ENCODE measurements at places on chromosomes 7 and 10. TPM values are rescaled to one million over a fixed set of nuclear protein-coding genes. Genes with fewer than 3 reads are reported as not detected.

Gene PLAU
- 1.5 TPM for total RNA-seq

Gene SLC18A3
- not detected for total RNA-seq

- DNase-seq, result no peak
Observed at GRCh38 chr10:12391206-12391605, 41.9 kb downstream of the CAMK1D start.

DNA sequence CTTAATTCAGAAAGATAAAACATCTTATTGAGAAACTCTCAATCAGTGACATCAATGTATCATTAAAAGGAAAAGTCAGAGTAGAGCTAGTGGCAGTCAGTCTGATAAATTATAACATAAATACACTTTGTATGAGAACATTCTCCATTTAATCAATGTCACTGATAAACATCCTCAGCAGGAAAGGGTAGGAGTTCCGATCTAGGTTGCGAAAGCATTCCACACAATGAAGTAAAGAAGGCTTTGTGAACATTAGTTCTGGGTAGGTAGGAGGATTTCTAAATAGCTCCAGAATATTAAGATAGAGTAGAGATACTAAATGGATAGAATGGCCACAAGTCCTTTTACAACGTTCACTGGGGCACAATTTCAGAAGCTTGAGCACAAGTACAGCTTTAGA, 179.7 kb upstream of the MALRD1 start:
- no peak for DNase-seq

DNA sequence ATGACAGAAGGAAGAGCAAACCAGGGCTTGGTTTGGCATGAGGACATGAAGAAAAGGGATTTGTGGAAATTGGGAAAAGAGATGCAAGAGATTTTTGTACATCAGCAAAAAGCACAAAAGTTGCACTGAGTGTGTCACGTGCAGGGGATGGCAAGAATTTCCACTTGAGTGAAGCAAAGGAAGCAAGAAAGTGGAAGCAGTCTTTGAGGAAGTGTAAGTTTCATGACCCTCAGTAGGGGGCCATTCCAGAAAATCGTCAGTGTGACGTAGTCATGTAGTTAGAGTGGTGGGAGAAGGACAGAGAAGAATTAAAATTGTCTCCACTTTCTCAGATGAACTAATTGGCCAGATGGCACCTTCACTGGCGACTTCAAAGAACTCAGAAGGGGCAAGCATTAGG, 123.3 kb upstream of the FZD1 start:
- no peak for DNase-seq

DNA sequence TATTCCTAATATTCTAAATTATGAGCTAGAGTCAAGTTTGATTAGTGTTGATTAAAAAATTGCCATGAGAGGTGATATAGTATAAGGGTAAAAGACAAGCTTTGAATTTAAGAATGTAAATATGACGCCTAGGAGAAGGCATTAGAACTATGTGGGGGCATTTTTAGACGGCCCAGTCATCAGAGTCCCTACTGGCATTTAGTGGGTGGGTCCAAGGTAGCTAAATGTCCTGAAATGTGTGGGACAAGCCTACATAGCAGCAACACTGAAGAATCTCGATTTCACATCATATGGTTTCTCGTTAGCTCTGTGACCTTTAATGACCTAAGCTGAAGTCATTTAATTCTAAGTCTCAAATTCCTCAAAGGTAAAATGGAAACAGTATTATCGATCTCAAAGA, 133.5 kb downstream of the SGMS1 start:
- DNase-seq, result no peak

- no peak for DNase-seq
Observed at GRCh38 chr7:28698840-28699239, 259.3 kb downstream of the TRIL start.

DNA sequence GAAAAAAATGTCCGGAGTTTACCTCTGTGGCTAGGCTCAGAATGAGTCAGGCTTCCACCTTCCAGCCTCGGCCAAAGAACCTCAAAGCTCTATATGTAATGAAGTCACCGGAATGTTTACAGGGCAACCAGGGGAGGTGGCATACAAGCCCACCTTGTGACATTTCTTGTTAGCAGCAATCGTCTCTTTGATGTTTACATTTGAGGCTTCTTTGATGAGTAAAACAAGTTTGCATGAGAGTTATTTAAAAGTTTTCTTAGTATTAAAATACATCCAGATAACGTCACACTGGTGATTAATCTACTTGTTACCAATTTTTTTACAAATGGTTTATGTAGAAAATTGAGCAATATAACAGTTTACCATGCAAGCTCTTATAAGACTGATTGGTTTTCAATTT, 133.1 kb upstream of the ADAM12 start:
- DNase-seq, result no peak

DNA sequence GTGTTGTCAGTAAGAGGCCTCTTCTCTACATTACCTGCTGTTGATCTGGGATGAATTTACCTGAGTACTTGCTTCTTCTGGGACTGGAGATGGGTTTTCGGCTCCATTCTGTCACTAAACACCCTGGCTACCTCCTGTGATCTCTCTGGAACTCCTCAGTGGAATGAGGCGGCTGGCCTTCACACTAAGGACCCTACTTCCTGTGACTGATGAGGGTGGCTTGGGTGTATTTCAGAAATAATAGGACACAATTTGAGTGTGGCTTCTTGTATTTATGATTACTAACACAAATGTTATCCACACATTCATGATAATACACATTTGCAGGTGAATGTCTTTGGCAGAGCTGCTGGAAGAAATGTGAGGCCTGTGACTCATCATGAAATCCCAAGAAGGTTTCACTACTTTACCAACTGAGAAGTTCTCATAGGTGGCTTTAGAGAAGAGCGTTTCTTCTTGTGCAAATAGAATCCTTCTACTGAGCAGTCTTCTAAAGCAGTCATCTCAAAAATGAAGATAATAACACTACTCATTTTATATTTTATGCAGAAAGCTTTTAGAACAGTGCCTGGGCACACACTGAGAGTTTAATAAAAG, 21.3 kb upstream of the EVX1 start:
- no peak for DNase-seq

All from ascending aorta (tissue), 2 donors.